ENCODE measurements at places on chromosomes 7 and 10.

DNA sequence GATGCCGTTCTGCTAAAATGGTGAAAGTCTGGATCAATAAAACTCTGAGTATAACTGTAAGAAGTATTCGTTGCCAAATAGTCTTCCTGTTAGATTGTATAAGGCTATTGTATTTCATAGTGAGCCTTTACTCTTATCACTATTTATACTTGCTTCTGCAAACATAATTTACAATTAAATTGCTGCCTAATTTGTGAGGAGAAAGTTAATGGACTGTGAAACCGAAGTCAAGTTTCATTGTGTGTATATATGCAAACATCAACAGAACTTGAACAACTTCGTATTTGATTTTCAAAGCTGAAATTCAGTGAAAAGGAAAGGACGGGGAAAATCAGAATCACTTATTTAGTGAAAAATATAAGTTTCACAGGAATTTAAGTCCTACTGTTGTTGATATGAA is 135.9 kb upstream of the CCDC6 start:
- DNase-seq = no peak

GRCh38 chr10:45437587-45438465 is 63.8 kb downstream of the ALOX5 start:
- no peak for DNase-seq

- no peak for DNase-seq
Observed at GRCh38 chr7:40175725-40176510, 41.1 kb downstream of the SUGCT start.

GRCh38 chr10:75435291-75435690 is 3.9 kb downstream of the LRMDA start:
- no peak for DNase-seq

Measured in stimulated activated CD8-positive, alpha-beta memory T cell treated with anti-CD3 and anti-CD28 coated beads, Interleukin-7, amount 100 ng/mL, for 1 hour (primary cell).